ENCODE measurements at places on chromosomes 3 and 15.

DNA sequence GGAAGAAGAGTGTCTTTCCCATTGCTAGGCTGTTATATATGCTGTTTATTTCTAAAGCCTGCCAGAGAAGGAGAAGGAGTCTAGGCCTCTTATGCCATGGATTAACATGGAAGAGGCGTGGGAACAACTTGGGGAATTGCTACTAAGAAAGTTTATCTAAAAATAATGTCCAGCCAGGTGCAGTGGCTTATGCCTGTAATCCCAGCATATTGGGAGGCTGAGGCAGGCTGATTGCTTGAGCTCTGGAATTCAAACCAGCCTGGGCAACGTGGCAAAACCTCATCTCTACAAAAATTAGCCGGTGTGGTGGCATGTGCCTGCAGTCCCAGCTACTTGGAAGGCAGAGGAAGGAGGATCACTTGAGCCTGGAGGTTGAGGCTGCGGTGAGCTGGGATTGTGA is 51.7 kb upstream of the ARPP19 start:
- no peak for DNase-seq

DNA sequence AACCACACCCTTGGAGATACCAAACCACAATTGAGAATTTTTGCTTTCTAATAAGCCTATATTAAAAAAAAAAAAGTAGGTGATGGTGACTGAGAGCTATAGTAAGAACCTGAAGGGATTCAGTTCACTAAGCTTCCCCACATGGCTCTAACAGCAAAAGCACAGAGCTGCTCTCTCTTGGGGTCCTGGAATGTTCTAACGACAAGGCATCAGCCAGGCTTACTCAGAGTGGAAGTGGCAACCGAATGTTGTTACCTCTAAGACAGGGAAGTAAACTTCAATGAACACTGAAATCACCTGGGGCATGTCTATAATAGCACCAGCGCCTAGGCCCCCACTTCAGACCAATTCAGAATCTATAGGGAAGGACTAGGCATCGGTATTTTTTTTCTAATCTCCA is 397.7 kb downstream of the MAGI1 start:
- DNase-seq: no peak

DNA sequence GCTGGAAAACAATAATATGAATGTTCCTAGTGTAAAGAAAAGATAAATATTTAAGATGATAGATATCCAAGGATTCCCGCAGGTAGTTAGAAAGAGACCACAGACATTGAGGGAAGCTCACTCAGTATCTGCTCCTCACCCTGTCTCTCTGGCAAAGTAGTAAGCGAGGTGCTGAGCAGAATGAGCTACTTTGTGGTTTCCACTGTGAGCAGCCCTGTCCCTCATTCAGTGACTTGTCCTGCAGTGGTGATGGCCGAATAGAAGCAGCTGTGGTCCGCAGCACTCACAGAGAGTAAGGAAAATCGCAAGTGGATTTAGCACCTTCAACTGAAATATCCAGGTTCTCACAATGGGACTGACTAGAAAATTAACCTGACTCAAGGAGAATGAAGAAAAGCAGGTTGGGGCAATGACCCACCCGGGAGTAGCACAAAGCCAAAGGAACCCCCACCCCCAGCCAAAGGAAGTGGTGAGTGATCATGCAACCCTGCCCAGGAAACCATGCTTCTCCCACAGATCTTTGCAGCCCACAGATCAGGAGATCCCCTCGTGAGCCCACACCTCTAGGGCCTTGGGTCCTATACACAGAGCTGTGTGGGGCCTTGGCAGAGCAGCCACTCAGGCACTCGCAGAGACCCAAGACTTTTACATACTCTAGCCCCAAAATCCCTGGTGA is 21.8 kb upstream of the SLC25A38 start:
- no peak for DNase-seq

DNA sequence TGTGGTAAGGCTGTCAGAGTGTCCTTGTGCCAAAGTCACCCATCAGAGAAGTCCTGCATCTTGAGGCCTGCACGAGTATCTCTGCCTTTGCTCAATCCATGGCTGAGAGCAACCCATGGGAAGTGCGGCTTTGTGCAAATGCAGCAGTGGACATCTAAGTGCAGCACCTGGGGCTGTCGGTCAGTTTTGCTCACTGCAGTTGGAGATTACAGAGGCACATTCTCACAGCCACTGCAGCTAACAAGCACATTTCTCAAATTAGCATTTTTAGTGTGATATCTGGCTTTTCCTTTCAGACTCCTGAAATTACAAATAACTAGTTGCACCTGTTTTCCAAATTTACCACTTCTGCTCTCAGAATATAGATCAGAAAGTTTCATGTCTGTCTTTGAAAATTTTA is 81.5 kb upstream of the DAZL start:
- no peak for DNase-seq

GRCh38 chr15:79124388-79124787 is 33.8 kb upstream of the RASGRF1 start:
- DNase-seq: no peak

- DNase-seq: no peak
Measured at GRCh38 chr3:53226841-53227407, 28.9 kb downstream of the TKT start.

DNA sequence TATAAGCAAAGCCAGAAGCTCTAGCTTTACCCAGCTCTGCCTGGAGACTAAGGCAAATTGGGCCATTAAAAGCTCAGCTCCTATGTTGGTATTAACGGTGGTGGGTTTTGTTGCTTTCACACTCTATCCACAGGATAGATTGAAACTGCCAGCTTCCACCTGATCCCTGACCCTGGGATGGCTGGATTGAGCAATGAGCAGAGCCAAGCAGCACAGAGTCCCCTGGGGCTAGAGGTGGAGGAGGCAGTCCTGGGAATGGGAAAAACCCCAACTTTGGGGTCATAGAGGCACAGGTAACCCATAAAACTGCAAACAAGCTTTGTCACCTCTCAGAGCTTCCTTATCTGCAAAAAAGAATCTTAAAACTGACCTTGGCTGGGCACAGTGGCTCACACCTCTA is 6.6 kb downstream of the RHO start:
- DNase-seq: no peak

DNA sequence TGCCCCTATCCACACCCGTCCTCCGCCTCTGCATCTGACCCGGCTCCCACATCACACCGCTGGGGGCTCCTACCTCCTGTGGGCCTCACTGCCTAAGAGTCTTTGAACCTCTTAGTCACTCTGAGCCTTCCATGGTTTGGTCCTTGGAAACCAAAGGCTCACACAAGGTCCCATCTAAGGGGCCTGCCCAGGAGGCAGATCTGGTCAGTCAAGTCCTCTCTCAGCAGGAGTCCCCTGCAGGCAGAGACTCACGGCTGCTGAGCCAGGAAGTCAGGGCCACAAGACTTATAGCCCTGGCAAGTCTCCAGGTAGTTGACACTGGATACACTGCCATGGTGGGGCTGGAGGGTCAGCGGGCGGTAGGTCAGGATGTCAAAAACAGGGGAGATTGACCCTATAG is 31.2 kb upstream of the ALDH1L1 start:
- DNase-seq: no peak

GRCh38 chr3:172687501-172687900 is 23.4 kb downstream of the NCEH1 start:
- no peak for DNase-seq

DNA sequence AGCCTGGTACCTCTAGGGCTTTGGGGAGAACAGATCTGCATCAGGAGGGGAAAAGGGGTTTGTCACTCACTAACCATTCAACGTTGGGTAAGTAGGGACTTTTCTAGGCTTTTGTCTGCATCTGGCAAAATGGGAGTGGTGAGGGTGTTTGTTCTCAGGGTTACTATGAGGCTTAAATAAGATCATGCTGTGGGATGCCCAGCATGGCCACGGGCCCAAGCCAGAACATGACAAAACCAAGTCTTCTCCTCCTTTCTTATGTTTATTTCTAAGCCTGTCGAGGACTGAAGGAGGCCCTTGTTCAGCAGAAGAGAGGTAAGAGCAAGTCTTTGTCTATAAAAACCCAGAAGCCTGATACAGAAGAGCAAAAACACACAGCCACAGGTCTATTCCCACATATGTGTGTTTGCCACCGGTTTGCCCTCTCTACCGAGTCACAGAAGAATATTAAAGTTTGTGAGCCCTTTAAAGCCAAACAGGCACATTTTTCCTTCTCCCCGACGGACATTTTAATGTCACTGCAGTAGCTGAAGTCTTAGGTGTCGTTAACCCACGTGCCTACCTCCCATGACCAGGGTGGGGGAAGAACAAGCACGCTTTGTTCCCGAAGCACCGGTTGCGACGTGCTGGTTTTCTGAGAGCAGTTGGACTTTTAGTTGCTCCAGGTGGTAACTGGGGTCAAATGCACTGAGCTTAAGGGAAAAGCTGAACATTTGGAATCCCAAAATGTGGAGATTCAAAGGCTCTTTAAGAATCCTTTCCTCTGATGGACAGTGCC is 72.1 kb downstream of the NOX5 start:
- no peak for DNase-seq

- DNase-seq: no peak
Measured at GRCh38 chr15:80820092-80820491, 40.9 kb downstream of the CEMIP start.

- DNase-seq: no peak
Measured at GRCh38 chr15:99604865-99605264, 39.1 kb downstream of the MEF2A start.

GRCh38 chr3:3069723-3070122 is 40.5 kb downstream of the IL5RA start:
- DNase-seq: no peak

- DNase-seq: no peak
Measured at GRCh38 chr3:140509534-140509933, 168.3 kb upstream of the TRIM42 start.

GRCh38 chr3:43162230-43163084 is 56.6 kb upstream of the POMGNT2 start:
- DNase-seq: peak; percentile 65

DNA sequence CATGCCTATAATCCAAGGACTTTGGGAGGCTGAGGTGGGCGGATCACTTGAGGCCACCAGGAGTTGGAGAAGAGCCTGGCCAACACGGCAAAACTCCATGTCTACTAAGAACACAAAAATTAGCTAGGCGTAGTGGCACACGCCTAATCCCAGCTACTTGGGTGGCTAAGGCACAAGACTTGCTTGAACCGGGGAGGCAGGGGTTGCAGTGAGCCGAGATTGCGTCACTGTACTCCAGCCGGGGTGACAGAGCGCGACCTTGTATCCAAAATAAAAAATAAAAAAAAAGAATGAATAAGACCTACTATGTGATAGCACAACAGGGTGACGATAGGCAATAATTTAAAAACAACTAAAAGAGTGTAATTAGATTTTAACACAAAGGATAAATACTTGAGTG is 3.5 kb downstream of the XRN1 start:
- DNase-seq: no peak

DNA sequence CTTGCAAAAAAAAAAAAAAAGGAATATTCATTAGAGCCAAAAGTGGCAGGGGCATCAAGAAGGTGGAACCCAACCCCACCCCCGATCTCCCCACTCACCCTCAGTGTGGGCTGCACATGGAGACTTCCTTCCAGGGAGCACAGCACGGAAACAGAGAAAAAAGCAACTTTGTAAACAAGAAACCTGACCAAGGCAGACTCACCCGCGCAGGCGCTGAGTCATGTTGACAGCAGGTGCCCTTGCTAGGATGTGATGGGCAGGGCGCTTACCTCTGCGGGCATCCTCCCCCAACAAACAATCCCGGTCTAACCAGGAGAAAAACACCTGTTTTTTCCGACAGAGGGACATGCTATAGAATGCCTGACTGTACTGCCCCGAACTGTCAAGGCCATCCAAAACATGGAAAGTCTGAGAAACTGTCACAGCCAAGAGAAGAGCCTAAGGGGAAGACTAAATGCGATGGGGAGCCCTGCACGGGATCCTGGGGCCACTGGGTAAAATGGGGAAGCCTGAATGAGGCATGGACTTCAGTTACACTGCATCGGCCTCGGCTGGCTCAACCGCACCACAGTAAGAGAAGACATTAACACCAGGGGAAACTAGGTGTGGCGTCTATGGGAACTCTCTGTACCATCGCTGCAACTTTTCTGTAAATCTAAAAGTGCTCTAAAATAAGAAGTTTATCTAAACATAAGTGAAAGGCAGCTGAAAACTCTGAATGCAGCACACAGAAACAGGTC is 66.7 kb upstream of the GATA2 start:
- DNase-seq: no peak

DNA sequence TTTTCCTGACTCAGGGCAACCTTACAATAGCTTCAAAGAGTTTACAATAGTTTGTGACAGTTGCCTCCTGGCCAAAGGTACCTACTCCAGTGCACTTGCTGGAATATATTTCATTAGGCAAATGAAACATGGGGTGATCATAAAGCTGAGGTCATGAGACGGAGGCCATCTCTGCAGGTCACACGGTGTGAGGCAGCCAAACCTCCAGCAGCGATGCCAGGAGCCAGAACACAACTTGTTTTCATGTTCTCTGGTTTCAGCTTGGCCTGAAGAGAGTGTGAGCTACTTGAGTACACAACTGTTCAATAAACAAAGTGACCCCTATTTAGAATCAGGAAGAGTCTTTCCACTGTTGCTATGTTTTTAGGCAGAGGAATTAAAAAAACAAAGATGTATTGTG is 42.7 kb upstream of the PYGO1 start:
- DNase-seq: no peak

- no peak for DNase-seq
Measured at GRCh38 chr3:116749388-116749787, 39.8 kb downstream of the TUSC7 start.

GRCh38 chr3:54994111-54994513 is 66.3 kb upstream of the LRTM1 start:
- DNase-seq: no peak

GRCh38 chr3:195219351-195220230 is 51.4 kb downstream of the XXYLT1 start:
- no peak for DNase-seq
